Brain (organoid and tissue), 16 donors: ENCODE measurements at places on chromosomes 3 and 15. TPM values are rescaled to one million over a fixed set of nuclear protein-coding genes. Genes with fewer than 3 reads are reported as not detected.

LIPH gene
- not detected for polyA plus RNA-seq

UBAP1L gene
- polyA plus RNA-seq: 1.1 TPM

DNA sequence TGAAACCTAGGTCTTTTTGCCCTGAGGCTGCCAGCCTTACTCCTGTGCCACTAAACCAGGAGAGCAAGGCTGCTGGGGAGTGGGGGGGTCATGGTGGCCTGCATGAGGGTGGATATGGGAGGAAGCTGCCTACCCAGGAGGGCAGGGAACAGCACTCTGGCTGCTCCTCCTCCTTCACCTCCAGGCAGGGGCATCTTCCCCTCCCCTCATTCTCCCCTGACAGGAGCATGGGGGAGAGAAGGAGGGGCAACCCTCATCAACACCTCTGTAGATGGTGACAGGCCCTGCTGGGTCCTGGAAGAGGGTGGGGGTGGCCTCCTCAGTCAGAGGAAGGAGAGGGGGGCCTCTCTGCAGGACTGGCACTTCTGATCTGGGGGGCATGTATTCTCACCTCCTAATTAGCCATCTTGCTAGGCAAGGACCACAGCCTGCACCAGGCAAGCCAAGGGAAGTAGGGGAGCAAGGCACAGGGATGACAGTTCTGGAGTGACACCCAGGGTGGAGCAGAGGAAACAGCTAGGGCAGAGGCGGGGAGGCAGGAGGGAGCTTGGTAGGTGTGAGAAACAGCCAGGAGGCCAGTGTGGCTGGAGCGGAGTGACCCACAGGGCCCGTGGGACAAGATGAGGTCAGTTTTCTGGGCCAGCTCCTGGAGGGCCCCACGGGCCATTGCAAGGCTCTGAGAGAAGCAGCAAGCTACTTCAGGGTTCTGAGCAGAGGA lies 4.9 kb downstream of the CCDC33 start:
- peak; percentile 85 for DNase-seq

DNA sequence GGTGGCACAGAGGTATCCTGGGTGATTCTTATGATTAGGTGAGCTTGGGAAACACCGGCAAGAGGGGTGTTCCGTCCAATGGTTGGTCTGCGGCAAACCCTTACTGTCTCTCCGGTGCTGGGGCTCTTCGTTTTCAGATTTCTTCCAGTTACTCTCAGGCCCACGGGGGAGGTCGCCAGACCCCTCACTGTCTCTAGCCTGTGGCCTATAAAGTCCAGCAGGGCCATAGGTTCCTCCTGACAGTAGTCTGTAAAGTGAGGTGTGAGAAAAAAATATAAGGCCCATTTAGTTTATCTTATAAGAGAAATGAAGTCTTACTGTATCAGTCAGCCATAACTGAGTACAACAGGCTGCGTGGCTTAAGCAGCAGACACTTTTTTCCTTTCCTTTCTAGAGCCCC lies 1.4 kb downstream of the ESYT3 start:
- DNase-seq: no peak

- DNase-seq: peak; percentile 52
These were observed 277.3 kb upstream of the NR2F2 start for GRCh38 chr15:96053031-96053780.

DNA sequence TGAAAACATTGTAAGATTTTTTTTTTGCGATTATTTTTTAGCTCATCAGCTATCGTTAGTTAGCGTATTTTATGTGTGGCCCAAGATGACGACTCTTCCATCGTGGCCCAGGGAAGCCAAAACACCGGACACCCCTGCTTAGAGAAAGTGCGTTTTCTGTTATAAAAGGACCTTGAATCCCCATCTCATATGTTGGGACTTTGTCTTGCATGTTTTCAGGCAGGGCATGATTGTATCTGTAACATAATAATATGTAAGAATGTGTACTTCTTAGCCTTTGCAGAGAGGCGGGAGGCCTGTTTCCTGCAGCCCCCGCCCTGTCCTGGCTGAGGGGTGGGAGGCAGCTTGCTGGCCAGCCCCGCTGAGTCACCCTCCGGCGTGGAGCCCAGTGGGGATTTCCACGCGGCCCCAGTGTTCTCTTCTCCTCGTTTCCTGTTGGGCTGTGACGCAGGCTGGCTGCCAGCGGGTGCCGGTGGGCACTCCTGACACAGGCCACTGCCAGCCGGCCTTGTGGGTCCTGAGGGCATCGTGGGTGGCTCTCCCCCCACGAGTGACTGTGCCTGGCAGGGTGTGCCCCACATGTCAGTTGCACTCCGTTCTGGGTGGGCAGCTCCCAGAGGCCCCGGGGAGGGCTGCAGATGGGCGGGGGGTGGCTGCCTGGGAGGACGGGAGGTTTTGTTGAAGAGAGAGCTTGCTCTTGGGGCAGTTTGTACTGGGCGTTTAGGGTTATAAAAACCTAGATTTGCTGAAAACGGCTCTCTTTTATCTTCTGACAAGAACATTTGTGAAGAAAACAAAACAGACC lies 55.6 kb downstream of the SMAD3 start:
- DNase-seq: no peak

GRCh38 chr15:65399997-65400396 lies 22.2 kb upstream of the IGDCC3 start:
- DNase-seq: no peak

DNA sequence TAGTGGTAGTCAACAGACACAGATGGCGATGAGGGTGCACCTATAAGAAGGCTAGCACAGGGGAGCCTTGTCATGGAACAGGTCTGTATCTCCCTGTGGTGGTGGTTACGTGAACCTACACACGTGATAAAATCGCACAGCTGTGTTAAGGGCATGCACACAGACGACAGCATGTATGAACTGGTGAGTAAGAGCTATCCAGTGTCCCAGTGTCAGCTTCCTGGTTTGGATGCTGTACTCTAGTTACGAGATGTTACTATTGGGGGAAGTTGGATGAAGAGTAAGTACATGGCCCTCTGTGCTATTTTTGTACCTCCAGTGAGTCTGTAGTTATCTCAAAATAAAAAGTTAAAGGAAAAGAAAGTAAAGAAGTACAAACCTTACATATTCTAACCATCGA lies 38.2 kb downstream of the MTMR10 start:
- DNase-seq: no peak
